Activated CD4-positive, CD25-positive, alpha-beta regulatory T cell treated with anti-CD3 and anti-CD28 coated beads, Interleukin-2, amount 50 U/mL, for 72 hours (primary cell): ENCODE measurements at places on chromosomes 4 and X.
A peak's percentile ranks its signal among the peaks of the same experiment; 100 is the strongest.

GRCh38 chr4:930028-930551 is 2.0 kb downstream of the GAK start:
- DNase-seq: peak; percentile 8

GRCh38 chr4:103097112-103097511 is 2.5 kb downstream of the BDH2 start:
- DNase-seq: no peak

- DNase-seq: no peak
These were observed 714.7 kb downstream of the DMD start for GRCh38 chrX:32496671-32497070.

GRCh38 chr4:114383721-114384120 is 214.9 kb upstream of the UGT8 start:
- DNase-seq: no peak

DNA sequence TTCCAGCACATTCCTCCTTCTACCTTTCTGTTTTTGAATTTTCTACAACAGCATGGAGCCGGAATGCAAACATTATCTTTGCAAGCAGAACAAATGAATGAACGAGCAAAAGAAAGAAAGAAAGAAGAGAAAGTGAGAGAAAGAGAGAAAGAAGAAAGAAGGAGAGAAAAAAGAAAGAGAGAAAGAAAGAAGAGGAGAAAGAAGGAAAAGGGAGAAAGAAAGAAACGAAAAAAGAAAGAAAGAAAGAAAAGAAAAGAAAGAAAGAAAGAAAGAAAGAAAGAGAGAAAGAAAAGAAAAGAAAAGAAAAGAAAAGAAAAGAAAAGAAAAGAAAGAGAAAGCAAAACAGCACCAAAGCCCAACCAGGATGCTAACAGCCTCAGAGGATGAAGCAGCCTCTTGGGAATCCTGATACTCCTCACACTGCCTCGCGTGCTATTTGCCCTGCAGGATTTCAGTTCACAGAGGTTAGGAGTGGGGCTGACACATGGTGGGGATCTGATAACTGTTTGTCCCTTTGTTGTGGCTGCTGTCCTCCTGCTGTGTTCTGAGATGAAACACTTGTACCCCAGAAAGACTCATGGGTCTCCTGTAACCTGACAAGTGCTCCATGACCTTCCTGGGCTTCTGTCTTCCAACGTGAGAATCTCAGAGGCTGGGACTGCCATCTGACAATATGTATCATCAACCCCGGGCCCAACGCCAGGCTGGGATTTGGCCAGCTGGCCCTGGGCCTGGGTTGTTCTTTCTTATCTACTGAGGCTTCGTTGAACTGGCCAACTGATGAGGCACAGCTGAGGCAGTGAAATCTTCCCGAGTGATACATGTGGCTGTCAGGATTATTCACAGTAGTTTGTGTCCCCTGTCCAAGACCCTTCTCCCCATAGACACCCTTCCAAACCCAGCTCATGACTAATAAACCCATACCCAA is 61.0 kb downstream of the SEPSECS start:
- no peak for DNase-seq

DNA sequence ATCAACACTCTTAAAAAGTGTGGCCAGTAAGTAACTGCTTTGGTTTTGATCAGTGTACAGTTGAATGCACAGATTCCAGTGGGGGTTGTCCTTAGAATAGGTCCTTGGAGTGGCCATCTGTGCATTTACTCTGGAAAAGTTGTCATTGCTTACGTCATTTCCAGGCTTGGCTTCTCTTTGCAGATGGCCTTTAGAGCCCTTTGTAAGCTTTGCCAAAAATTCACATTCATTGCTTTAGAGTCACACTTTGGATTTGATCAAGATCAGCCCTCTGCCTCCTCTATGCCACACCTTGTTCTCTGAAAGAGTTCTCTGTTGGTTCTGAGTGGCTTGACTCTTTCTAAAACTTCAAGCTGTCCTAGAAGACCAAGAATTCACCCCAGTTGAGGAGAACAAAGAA is 83.9 kb downstream of the MAMLD1 start:
- DNase-seq: no peak

GRCh38 chr4:76233083-76233482 is 18.4 kb upstream of the FAM47E start:
- no peak for DNase-seq

- peak; percentile 44 for DNase-seq
These were observed 5.7 kb downstream of the P2RY8 start for GRCh38 chrX:1531096-1531890.

DNA sequence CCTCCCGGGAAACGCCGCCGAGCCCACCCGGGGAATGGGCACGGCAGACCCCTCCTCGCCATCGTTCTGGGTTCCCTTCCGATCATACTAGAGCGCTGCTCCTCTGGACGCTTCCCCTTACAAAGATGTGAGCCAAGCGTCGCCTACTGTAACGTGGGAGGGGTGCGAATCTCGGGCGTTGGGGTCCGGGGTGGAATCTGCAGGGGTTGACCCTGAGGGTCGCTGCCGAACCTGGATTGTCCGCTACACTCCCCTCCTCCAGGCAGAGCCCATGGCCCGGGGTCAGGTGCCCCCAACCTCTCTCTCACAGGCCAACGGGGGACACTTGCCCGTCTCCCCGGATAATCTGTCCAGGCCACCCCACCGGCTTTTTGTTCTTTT is 13.8 kb downstream of the BCOR start:
- DNase-seq: no peak

GRCh38 chr4:134906404-134907023 is 704.9 kb upstream of the PABPC4L start:
- no peak for DNase-seq

- DNase-seq: no peak
These were observed 53.4 kb downstream of the PSAPL1 start for GRCh38 chr4:7381221-7381889.

DNA sequence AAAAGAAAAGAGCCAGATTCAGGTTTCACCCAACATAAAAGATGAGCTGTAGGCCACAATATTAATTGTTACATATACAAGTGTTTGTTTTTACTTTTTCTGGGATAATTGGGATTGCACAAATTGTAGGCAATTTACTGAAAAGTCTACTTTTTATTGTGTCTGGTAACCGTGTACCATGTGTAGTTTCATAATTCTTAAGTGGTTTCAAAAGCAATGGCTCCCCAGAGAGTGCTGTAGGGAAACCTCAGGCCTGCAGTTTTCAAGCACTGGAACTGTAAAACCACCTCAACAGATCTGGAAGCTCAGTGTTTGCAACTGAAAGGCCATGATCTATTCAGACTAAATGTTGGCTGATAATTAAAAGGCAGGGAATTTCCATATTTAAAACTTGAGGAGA is 53.9 kb upstream of the MMAA start:
- no peak for DNase-seq

DNA sequence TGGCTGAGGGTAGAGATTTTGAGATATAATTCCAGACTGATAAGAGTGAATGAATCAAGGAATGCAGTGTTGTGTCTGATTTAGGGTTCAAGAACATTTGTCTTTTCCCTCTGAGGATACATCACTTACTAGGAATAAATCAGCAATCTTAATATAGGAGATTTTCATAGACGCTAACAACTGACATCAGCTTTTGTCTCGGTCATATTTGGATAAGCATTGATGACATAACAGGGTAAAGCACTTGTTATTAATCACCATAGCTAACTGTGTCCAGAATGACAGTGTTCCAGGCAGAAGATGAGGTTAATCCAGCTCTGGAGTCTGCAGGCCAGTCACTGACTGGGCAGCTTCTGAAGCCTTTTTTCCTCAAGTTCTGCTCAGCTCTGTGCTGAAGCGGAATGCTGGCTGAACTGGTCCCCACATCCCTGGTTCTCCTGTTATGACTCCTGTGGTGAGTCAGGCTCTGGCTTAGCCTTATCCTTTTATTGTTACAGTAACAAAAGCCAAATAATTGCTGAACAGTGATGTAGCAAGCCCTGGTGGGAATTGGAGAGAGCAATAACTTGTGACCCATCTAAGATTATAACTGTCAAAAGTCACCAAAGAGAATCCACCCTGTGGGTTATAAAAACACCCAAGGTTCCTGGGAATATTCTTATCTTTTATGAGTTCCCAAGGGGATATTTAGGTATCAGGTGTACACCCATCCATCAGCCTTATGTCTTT is 41.8 kb downstream of the FNIP2 start:
- DNase-seq: no peak

DNA sequence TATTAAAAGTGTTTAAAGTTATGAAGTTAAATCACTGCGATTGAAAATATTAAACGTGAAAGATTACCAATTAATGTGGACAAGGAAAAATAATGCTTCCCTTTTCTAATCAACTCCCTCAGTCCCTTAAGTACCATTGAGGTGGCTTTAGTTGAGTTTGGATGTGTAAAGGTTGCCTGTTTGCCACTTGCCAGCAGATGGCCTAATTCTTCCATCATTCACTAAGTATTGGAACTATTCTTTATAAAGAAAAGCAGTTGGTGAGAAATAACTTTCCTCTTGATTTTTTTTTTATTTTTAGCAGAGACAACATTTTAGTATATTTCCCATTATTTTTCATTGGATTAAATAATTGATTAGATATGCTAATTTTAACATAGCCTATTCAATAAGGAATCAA is 295.9 kb upstream of the TACR3 start:
- no peak for DNase-seq

DNA sequence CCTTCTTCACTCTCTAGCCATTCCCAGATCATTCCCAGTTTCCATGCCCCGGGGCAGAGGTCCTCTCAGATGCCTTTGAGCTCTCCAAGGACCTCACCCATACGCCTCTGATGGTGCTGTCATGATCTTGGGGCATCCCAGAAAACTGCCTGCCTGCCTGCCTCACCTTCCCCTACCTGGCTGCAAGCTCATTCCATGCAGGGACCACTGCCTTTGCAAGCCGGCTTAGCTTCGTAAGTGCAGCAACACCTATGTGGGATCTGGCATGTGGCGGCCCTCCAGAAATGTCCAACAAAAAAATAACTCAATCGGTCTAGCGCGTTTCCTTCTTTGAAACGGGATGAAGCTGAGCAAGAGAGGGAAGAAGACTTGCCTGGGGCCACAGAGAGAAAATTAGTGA is 53.0 kb downstream of the C4orf50 start:
- no peak for DNase-seq

DNA sequence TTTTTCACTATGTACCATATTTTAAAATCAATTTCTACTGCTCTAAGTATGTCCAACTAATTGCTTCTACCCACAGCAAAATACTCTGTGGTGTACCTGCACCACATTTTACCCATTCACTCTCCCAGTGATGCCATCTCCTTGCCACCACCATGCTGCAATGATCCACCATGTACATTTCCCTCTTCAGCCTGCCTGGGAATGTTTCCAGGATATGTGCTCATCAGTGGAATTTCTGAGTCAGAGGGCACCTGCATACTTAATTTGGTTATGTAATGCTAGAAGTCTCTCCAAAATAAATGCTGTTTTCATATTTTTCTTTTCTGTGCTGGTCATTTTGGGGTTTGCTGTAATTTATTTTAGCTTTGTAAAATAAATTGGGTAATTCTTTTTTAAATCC is 33.2 kb upstream of the OCIAD2 start:
- no peak for DNase-seq

GRCh38 chrX:143121477-143121876 is 95.7 kb downstream of the SPANXN4 start:
- no peak for DNase-seq

DNA sequence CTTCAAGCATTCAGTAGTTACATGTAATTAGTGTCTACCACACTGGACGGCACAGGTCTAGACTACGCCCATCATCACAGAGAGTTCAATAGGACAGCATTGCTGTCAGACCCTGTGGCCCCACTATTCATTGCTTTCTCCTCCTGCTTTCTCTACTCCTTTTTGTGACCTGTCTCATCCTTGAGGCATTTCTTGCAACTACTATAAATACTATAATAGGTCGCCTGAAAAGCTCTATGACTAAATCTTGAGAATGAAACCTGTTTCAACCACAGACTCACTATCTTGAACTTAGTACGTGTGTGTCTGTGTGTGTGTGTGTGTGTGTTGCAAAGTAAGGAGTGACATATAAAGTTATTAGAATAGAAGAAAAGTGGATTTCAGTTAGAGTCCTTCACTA is 252.9 kb upstream of the KLF3 start:
- no peak for DNase-seq

GRCh38 chr4:122012735-122013134 is 60.9 kb upstream of the TRPC3 start:
- DNase-seq: no peak

GRCh38 chr4:173794662-173795061 is 264.6 kb upstream of the HAND2 start:
- no peak for DNase-seq

GRCh38 chr4:16759931-16760582 is 138.4 kb downstream of the LDB2 start:
- DNase-seq: no peak

GRCh38 chrX:130197464-130197863 is 25.7 kb downstream of the RAB33A start:
- DNase-seq: no peak
